Hematopoietic multipotent progenitor cell (in vitro differentiated cells): ENCODE measurements at places on chromosomes 5 and 9.

- no peak for DNase-seq
Observed at GRCh38 chr5:116733991-116734975, 159.7 kb upstream of the SEMA6A start.

DNA sequence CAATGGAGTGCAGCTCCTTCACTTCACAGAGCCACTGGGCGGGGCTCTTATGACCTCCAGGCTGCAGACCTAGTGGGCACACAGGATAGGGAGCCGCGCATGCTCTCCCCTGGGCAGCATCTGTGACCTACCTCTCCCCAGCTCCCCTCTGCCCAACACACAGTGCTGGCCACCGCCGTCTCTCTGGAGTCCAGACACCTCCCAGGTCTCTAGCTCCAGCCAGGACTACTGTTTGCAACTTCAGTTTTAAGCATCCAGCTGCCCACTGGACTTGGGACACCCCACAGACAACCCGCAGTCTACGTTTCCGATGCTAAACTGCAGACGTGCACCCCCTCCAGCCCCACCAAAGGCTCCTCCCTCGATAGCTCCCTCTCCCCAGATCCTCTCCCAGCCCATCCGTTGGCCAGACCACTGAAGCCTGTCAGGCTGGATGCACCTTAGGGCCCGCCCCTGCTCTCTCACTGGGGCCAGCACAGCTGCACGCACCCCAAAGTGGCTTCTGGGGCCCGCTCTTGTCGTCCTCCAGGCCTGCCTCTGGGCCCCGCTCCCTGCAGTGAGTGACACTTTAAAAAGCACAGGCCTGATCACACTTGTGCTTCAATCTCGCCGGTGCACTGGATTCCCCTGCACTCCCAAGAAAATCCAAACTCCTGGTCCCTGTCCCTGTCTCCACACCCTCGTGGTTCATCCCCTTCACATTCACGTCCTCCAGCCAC lies 11.3 kb downstream of the FLT4 start:
- DNase-seq, result no peak

DNA sequence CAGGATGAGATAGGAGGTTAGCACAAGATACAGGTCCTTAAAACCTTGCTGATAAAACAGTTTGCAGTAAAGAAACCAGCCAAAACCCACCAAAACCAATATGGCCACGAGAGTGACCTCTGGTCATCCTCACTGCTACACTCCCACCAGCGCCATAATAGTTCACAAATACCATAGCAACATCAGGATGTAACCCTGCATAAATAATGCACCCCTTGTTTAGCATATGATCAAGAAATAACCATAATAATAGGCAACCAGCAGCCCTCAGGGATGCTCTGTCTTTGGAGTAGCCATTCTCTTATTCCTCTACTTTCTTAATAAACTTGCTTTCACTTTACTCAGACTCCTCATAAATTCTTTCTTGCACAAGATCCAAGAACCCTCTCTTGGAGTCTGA lies 86.9 kb upstream of the PRSS3 start:
- no peak for DNase-seq

- DNase-seq, result no peak
Observed at GRCh38 chr9:110048976-110049698, 158.8 kb downstream of the C9orf152 start.

DNA sequence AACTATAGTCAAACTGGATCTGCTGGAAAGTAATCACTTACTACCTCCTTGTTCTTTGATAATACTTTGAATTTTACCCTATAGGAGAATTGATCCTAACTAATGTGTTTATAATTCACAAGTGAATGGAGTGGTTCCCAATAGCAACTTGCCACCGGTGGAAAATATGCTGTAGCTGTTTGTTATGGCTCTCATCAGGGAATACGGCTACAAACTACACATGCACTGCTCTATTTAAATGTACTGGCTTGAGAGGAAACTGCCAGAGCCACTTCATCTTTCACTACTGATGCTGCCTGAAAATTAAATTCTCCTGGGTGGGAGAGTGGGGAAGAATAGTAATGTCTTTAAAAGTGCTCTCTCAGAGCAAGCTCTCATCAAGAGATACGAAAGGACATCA lies 448.5 kb upstream of the GRAMD2B start:
- DNase-seq, result no peak

DNA sequence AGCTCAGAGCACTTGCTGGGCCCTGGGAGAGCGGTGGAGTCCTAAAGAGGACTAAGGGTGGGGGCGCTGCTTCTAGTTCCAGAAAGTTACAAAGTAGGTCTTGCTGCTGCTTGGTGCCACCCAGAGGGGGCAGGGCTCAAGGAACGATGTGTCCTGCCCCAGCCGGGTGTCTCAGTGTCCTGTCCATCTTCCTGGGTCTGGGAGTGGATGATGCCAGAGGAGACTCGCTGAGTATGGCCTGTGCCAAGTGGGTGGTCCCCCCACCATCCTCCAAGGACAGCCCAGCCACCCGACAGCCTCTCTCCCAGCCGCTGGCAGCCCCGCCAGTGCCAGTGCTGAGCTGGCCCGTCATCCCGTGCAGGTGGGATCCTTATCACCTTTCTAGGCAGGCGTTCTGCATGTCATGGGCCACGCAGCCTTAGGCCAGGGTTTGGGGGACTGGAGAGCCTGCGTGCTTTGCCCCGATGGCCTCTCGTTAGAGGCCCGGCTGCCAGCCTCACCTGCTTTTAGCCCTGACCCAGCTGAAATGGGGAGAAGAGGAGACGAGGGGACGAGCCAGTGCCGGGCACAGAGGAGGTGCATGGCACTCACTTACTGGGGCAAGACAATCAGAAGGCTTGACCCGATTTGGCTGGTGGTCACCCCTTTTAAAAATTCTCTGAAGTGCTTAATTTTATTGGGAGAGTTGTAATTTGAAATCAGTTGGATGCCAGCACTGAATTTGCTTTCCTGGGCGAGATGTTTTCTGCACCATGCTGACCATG lies 5.6 kb downstream of the WNK2 start:
- no peak for DNase-seq

GRCh38 chr5:148511810-148512347 lies 128.1 kb downstream of the FBXO38 start:
- no peak for DNase-seq

DNA sequence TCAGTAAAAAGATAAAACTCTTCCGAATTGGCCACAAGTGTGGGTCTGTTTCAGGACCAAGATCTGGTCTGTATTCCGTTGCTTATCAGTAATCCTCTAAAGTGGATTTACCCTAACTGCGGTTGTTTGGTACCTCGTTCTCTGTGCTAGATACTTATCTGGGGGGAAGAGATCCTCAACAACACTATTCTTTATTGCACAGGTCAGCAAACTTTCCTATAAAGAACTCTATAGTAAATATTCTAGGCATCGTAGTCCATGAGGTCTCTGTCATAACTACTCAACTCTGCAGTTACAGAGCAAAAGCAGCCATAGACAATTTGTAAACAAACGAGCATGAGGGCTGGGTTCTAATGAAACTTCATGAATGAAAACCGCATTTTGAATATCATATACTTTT lies 335.8 kb upstream of the KIF2A start:
- no peak for DNase-seq

GRCh38 chr9:34037626-34038025 lies 11.1 kb downstream of the UBAP2 start:
- no peak for DNase-seq

- DNase-seq, result no peak
Observed at GRCh38 chr5:141732417-141732816, 50.4 kb upstream of the ARAP3 start.

DNA sequence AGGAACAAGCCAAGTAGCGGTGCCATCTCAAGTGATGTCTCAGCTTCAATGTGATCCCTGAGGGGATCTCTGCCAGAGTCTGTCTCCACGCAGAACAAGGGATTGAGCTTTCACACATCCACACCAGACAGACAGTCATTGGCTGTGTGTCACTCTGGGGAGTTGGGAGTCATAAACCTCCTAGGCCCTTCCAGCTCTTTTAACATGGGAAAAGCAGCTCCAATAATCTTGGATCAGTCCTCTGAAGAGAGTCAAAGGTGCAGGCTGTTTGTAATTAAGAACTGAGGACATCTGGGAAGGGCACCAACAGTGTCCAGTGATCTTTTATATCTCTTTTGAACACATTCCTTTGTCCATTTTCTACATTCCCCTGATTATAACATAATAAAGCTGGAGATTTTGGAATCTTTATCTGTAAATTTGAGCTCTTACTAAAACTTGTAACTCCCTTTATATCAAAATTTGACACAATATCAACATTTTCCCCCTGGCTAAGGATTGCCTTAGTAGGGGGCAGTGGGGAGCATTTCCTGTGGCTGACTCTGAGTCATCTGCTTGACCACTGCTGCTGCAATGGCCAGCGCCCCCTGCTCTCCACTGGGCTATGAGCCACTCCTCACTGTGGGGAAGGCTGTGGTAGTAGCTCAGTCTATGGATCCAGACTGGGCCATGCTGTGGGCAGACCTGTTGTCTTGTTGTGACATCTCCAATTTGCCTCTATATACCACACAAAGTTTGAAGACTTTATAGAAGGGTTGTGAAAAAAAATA lies 284.4 kb downstream of the OSTF1 start:
- DNase-seq, result no peak

GRCh38 chr5:173457482-173457881 lies 129.3 kb upstream of the STC2 start:
- no peak for DNase-seq

- no peak for DNase-seq
Observed at GRCh38 chr5:94777056-94777880, 158.8 kb downstream of the SLF1 start.
